ENCODE measurements at places on chromosomes 12 and 14.

GRCh38 chr12:69987579-69988091 lies 162.6 kb downstream of the MYRFL start:
- no peak for DNase-seq

GRCh38 chr12:55982319-55982936 lies 8.6 kb downstream of the RAB5B start:
- DNase-seq = no peak

DNA sequence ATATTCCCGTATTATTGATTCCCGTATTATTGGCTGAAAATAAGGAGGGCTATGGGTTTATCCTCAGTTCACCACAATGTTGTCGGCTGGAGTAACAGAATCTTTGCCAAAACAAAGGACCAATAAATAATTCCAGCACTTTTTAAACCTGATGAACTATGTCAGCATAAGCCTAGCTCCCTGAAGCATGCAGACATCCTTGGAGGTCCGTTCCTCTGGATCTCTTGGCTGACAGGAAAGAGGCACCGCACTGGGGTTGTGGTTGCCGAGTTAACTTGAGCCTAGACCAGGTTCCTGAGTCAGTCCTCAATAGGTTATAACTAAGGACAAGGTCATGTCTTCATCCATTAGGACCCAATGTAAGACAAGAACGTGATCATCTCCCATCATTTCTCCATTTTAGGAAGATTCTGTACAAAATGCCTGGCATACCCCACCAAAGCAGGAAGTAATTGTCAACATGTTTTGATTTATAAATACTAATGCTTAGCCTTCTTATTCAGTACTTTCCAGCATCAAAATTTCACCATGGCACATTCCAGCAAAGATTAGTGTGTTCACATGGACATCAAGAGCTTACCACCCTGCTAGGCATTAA lies 36.6 kb downstream of the NID2 start:
- DNase-seq = no peak

GRCh38 chr14:103073367-103073875 lies 10.6 kb upstream of the LBHD2 start:
- DNase-seq = no peak

- DNase-seq = no peak
These were observed 91.6 kb downstream of the KCNK13 start for GRCh38 chr14:90153429-90153828.
